Lower lobe of right lung (tissue), 2 donors: ENCODE measurements at places on chromosomes 1 and 21. TPM values are rescaled to one million over a fixed set of nuclear protein-coding genes. Genes with fewer than 3 reads are reported as not detected.

GRCh38 chr1:239811211-239811885, 280.3 kb upstream of the FMN2 start:
- DNase-seq, result no peak

GRCh38 chr1:201401700-201402099, 2.6 kb upstream of the LAD1 start:
- no peak for DNase-seq

FCRL2 gene
- total RNA-seq, result 1.3 TPM

DNA sequence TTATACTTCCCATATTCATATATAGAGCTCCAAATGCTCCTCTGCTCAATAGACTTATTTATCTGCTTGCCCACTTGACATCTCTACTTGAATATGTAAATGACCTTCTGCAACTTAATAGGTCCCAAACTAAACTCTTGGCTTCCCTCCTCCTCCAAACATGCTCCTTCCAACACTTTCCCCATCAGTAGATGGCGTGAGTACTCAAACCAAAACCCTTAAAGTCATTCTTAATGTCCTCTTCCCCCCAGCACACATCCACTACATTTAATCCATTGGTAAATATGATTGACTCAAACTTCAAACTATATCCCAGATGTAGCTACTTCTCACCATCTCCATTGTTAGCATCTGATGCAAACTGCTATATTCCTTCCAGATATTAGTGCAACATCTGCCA, 48.5 kb upstream of the PBX1 start:
- DNase-seq, result no peak

PLXNA2 gene
- 83.9 TPM for total RNA-seq

- DNase-seq, result no peak
Measured at GRCh38 chr1:246742396-246742795, 18.2 kb downstream of the SCCPDH start.

DNA sequence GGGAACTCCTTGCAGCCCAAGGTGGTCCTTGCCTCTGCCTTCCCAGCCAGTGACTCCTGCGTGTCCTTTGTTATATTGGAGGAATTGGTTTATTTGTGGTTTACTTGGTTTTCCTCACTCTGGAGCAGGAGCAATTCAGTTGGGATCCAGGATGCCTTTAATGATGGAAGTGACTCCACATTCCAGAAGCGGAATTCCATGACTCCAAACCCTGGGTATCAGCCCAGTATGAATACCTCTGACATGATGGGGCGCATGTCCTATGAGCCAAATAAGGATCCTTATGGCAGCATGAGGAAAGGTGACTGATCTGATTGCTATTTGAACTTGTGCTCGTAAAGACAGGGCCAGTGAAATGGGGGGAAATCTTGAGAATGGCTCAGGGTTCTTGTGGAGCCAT, 15.1 kb upstream of the PIGV start:
- DNase-seq, result no peak

DNA sequence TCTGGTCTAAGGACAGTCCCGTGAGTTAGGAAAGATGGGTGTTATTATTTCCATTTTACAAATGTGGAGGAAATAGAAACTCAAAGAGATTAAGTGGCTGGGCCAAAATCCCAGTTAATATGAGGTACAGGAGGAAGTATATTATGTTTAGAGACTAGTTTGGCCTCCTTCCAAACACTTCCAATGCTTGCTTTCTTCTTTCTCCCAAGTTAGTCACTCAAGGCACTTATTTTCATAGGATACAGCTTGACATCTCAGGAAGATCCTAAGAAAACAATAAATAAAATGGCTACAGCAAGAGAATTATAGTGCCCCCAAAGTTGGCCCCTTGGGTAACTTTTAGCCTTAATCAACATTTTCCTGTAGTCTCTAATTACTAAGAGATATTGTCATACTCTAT, 47.5 kb upstream of the IPO9 start:
- no peak for DNase-seq

DNA sequence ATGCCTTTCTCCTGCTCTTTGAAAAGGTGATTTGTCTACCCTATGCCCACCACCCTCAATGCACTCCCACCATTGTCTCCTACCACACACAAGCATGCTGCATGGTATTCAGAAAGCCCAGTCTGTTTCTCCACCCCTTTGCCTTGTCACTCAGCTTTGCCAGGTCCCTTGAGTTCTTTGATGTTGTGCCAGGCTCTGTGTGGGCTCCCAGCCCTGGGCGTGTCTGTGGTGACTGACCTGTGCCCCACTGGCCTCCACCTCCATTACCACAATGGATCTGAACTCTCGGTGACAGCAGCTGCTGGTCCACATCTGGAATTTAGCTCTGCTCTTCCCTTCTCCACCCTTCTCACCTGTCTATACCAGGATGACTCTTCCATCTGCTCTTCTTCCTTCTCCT, 34.9 kb downstream of the ATP2B4 start:
- DNase-seq, result no peak

GRCh38 chr1:46172321-46172720, 2.6 kb upstream of the TSPAN1 start:
- no peak for DNase-seq

SPRR2G gene
- total RNA-seq, result not detected

PIGR gene
- 813 TPM for total RNA-seq

HTR1D gene
- 1.1 TPM for total RNA-seq

GRCh38 chr1:206794294-206794908, 22.1 kb upstream of the IL10 start:
- DNase-seq, result no peak

CFAP74 gene
- 6.6 TPM for total RNA-seq

GRCh38 chr1:6507461-6507911, 16.0 kb upstream of the PLEKHG5 start:
- DNase-seq, result no peak

DNA sequence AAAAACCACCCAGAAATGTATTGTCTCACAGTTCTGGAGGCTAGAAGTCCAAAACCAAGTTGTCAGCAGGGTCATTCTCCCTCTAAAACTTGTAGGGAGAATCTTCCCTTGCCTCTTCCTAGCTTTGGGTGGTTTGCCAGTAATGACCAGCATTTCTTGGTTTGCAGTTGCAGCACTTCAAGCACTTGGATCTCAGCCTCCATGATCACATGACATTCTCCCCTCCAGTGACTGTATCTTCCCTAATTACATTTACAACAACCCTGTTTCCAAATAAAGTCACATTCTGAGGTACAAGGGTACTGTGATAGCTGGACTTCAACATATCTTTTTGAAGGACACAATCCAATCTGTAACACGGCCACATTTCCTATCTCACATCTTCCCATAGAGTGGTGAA, 37.2 kb downstream of the EVI5 start:
- no peak for DNase-seq

PDC gene
- total RNA-seq, result not detected

DNA sequence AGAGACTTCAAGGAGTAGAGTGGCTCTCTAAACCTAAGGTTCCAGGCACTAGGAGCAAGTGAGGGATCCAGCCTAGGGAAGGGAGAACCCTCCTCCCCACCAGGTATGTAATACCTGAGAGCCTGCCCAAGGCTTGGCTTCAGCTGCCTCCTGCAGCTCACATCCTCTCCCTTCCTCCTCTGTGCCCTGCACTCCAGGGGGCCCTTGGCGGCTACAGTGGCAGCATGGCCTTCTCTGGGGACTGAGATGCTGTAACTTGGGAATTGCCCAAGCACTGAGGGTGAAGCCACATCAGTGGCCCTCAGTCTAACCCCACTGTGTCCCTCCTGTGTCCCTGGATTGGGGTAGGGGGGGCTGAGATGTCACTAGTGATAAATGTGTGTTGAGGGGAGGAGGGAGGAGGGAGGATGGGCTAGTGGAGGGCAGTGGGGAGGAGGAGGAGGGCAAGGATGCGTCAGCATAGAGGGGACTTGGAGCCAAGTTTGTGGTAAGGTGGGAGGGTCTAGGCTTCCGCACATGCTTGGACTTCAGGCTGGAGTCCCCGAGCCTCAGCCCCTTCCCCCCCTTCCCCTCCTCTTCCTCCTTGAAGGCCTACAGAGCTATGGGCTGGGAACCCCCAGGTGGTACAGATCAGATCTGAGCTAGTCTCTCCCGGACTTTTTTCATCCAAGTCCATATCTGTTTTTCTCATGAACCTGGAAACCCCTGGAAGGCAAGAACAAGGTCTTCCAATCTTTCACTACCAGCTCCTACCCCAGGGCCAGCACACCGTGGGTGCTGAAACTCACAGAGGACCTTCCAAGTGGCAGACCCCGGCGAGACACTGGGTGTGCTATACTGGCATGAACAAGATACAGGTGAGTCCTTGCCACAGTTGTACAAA, 17.5 kb downstream of the COL9A2 start:
- DNase-seq, result no peak

DNA sequence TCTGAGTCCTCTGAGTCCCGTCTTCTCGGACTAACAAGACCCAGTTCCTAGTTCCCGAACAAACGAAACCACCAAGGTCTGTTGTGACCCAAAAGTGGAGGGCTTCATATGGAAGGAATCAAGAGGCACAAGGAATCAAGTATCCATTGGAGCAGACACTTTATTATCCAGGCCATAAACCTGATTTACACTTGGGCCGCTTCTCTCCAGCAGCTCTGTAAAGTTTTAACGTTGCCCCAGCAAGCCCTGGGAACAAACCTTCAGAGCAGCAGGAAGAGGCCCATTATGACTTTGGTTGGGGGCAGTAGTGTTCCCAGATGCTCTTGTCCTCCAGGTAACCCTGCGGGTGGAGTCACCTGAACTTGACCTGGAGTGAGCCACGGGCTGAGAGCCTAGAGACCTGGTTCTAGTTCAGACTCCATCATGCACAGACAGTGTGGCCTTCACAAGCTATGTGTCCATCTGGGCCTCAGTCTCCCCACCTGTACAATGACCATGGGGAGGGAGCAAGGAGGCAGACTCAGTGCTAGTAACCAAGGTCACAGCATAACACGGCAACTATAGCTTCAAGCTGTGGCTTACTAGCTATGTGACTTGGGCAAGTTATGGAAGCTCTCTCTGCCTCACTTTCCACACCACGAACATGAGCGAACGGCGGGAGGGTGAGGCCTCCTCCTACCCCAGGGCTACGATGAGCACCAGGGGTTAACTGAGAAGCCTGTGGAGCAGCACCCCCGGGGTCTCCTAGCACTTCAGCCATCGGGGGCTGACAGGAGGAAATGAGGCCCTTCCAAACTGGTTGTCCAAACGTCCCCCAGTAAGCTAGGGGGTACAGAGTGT, 95.7 kb downstream of the GLIS1 start:
- no peak for DNase-seq
